Neural cell (in vitro differentiated cells): ENCODE measurements at places on chromosomes 2 and 18. TPM values are rescaled to one million over a fixed set of nuclear protein-coding genes. Genes with fewer than 3 reads are reported as not detected.

GPR55 gene
- not detected in 2 replicates for polyA plus RNA-seq

CROCC2 gene
- polyA plus RNA-seq = 0.09 TPM in 1 of 2 replicates, not detected in the other

SDC1 gene
- 14.9 and 16.6 TPM in 2 replicates for polyA plus RNA-seq

CD207 gene
- polyA plus RNA-seq = not detected in 2 replicates

PLGLB2 gene
- polyA plus RNA-seq = 5.4 and 10.5 TPM in 2 replicates

MAP2 gene
- polyA plus RNA-seq = 436 and 450 TPM in 2 replicates

CD302 gene
- polyA plus RNA-seq = not detected in 2 replicates

ALK gene
- 7.1 and 10.1 TPM in 2 replicates for polyA plus RNA-seq

RBM44 gene
- polyA plus RNA-seq = 2.5 and 3.5 TPM in 2 replicates

NPPC gene
- polyA plus RNA-seq = 2.7 and 21.5 TPM in 2 replicates

TMEM178A gene
- polyA plus RNA-seq = 31.8 and 32.4 TPM in 2 replicates

RUFY4 gene
- not detected in 2 replicates for polyA plus RNA-seq

NCKAP5 gene
- 2.1 and 2.4 TPM in 2 replicates for polyA plus RNA-seq

MAL gene
- polyA plus RNA-seq = not detected in 2 replicates

FBXO36 gene
- polyA plus RNA-seq = 5.4 and 6.3 TPM in 2 replicates

HAAO gene
- not detected in 2 replicates for polyA plus RNA-seq

MBP gene
- 1.6 and 3.3 TPM in 2 replicates for polyA plus RNA-seq

PSMA8 gene
- polyA plus RNA-seq = not detected in 2 replicates

SLC40A1 gene
- 12.6 and 12.8 TPM in 2 replicates for polyA plus RNA-seq
